ENCODE measurements at places on chromosomes 7 and 10.

GRCh38 chr7:129162732-129163131, 18.2 kb downstream of the TSPAN33 start:
- no peak for DNase-seq

GRCh38 chr7:14859267-14859666, 43.3 kb downstream of the DGKB start:
- no peak for DNase-seq

DNA sequence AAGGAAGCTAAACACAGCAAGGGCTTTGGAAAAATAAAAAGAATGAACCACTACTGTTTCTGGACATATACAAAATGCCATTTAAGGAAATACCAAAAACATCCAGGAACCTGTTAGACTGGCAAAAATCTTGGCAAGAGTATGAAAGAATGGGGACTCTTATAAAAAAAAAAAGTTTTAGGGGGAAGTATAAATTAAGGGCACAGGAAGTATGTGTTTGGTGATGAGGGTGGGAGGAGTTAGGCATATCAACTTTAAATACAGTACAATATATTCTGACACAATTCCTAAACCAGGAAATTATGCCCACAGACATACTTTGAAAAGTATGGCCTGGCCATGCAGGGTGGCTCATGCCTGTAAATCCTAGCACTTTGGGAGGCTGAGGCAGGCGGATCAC, 74.2 kb downstream of the WAPL start:
- no peak for DNase-seq

GRCh38 chr10:46096446-46096845, 50.4 kb upstream of the MSMB start:
- no peak for DNase-seq

- DNase-seq: peak; percentile 41
Measured at GRCh38 chr10:72126184-72126871, 38.0 kb upstream of the SPOCK2 start.

DNA sequence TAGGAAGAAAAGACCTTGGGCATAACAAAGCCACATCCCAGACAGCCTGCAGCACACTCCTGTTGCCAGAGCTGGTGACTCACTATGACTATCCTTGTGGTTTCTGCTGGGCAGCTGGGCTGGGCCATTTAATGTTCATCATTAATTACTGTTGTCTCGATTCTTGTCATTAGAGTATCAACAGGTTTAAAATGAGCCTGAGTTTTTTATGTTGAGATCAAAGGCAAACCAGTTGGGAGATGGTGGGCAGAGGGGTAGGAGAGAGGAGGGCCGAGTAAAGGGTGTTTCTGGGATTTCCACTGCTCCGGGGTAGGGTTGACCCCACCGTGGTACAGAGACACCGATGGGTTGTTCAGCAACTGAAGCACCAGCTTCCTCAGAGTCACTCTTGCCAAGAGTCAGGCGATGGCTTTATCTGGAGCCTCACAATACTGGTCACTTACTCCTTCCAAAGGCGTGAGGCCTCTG, 128.7 kb upstream of the LYZL1 start:
- peak; percentile 24 for DNase-seq

DNA sequence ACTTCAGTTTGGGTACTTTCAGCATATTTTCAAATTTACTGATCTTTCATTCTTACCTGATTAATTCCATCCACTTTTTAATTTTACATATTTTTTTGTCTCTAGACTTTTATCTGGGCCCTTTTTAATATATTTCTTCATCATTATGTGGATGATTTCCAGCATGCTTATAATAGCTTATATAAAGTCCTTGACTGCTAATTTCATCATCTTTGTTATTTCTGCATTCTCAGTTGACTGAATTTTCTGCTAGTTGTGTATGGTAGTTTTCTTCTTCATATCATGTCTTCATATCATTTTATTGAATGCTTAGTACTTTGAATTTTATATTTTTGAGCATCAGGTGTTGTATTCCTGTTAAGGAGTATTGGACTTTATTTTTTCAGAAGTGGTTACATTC, 39.6 kb downstream of the STAM start:
- no peak for DNase-seq

DNA sequence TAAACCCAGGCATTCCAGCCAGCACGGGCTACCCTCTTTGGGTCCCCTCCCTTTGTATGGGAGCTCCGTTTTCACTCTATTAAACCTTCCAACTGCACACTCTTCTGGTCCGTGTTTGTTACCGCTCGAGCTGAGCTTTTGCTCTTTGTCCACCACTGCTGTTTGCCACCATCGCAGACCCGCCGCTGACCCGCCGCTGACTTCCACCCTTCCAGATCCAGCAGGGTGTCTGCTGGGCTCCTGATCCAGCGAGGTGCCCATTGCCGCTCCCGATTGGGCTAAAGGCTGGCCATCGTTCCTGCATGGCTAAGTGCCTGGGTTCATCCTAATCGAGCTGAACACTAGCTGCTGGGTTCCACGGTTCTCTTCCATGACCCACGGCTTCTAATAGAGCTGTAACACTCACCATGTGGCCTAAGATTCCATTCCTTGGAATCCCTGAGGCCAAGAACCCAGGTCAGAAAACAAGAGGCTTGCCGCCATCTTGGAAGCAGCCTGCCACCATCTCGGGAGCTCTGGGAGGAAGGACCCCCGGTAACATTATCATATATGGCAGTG, 14.5 kb downstream of the ZNF277 start:
- no peak for DNase-seq

- DNase-seq: peak; percentile 86
Measured at GRCh38 chr7:108525327-108525984, 479 bp downstream of the PNPLA8 start.

GRCh38 chr10:94571081-94571480, 25.5 kb downstream of the HELLS start:
- no peak for DNase-seq

GRCh38 chr7:82600531-82600930, 157.0 kb upstream of the CACNA2D1 start:
- DNase-seq: no peak

DNA sequence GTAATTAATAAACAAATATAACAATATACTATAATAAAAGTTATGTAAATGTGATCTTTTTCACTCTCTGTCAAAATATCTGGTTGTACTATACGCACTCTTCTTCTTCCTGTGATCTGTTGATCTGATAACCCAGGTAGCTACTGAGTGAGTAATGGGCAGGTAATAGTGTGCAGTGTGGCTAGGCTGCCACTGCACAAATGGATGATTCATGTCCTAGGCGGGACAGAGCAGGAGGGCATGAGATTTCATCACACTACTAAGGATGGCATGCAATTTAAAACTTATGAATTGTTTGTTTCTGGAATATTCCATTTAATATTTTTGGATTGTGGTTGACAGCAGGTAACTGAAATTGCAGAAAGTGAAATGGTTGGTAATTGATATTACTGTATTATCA, 44.5 kb downstream of the TAS2R16 start:
- DNase-seq: no peak

DNA sequence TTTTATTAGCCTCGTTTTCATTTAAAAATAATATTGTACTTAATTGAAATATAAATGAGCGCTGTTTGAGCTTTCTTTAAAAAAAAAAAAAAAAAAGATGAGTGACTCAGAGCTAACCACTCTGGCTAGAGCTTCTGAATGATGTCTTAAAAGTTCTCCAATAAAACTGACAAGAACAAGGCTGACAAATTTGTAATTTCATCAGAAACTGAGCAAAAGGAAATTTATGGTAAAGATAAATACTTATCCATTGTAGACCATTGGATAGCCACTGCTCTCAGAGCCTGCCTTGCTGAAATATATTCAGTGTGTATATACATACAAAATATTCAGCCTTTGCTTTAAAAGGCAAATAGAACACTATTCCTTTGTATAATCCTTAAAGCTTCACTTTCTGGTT, 91.2 kb upstream of the OIT3 start:
- no peak for DNase-seq

- no peak for DNase-seq
Measured at GRCh38 chr10:126350216-126350992, 37.9 kb downstream of the ADAM12 start.

DNA sequence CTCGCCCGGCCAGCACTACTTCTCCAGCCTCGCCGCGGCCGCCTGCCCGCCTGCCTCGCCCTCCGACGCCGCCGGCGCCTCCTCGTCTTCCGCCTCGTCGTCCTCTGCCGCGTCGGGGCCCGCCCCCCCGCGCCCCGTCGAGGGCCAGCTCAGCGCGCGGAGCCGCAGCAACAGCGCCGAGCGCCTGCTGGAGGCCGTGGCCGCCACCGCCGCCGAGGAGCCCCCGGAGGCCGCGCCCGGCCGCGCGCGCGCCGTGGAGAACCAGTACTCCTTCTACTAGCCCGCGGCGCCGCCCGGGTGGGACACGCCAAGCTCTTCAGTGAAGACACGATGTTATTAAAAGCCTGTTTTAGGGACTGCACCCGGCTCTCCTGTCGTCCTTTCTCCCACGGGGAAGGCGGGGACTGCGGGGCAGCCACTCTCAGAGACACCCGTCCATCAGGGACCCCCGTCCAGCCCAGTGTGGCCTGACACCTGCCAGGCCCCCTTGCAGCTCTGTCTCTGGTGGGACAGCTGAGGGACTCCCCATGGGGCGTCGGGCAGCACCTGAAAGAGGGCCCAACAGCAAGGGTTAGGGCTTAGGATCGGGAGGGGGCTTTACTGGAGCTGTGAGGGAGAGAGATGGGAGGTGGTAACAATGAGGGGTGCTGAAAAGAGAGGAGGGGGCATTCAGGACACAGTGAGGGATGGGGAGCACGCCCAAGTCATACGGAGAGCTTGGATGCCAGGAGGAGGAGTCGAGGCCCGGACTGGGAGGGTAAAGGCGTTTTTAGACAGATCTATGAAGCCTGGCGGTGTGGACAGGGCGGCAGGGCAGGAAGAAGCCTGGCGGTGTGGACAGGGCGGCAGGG, 34.7 kb downstream of the SPDYE6 start:
- DNase-seq: peak; percentile 93

DNA sequence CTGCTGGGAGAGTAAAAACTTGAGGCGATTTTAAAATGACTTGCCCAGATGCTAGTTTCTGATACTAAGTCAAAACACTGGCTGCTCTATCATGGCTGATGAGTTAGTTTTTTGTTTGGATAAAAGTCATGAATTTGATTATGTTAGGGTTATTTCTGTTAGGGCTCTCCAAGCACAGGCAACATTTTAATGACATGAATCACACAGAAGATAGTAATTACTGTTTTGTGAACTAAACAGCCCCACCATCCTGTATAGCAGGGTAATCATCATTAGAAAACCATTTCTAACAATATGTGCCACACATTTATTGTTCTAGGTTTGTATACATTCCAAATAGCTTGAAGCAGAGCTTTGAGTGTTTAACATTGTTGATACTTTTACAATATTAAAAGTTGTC, 750.3 kb downstream of the ANKRD7 start:
- DNase-seq: no peak

- no peak for DNase-seq
Measured at GRCh38 chr7:113161050-113161449, 42.7 kb upstream of the SMIM30 start.

GRCh38 chr10:63210611-63211196, 77.6 kb downstream of the NRBF2 start:
- no peak for DNase-seq

GRCh38 chr10:81603106-81603620, 271.8 kb upstream of the NRG3 start:
- no peak for DNase-seq

GRCh38 chr10:26879744-26880143, 19.0 kb upstream of the ABI1 start:
- peak; percentile 22 for DNase-seq

GRCh38 chr10:132068431-132069121, 2.8 kb downstream of the JAKMIP3 start:
- DNase-seq: no peak

DNA sequence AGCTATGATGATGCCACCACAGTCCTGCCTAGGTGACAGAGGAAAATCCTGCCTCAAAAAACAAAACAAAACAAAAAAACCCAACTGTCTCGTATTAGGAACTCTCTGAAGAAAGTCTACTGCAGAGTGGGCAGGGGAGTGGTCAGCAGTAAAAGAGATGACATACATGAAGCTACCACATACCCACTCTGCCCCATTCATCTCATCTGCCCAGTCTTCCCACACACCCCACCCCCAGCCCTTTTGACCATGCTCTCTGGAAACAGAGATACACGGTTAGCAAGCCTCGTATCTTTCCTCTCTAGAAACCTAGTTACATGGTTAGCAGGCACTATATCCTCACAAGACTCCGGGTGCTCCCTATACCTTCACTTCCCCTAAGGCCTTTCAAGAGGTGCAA, 8.3 kb downstream of the SLC37A3 start:
- no peak for DNase-seq

DNA sequence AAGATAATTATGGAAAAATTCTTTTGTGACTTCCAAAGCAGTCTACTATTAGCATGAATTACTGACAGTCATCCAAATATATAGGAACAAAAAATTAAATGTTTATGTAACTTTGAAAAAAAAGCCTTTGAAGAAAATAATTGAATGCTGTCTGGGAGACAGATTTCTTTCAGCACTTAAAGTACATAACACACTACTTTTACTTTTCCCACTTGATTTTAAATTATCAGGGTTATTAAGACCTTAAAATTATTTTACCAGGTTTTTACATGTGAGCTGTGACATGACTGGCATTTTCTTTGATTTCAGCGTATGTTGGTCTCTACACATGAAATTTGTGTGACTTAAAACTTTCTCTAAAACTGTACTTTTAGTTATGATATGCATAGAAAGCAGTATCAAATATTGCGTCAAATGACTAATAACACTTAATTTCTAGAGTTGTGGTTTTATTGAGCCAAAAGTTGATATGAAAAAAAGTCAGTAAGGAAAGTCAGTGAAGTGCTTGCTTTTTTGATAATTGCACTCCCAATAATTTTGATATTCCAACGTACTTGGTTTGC, 3.1 kb downstream of the PTEN start:
- DNase-seq: no peak

GRCh38 chr7:40680657-40681056, 545.9 kb downstream of the SUGCT start:
- DNase-seq: peak; percentile 66

DNA sequence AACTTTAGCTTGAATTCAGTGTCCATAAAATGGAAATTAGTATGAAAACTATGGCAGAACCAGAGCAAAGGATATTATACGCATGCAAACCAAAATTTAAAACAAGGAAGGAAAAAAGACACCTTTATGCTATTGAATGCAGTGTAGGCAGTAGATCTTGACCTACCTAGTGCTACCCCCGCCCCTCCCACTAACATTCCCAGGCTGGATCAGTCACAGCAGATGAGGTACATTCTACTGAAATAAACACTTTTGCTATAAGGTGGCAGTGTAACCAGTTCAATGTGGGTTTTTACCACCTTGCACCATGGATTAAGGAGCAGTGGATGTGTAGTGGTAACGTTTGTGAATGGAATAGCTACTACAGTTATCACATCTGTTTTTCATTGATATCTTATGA, 27.9 kb downstream of the SRI start:
- DNase-seq: no peak
